ENCODE measurements at places on chromosomes 11 and 22.

DNA sequence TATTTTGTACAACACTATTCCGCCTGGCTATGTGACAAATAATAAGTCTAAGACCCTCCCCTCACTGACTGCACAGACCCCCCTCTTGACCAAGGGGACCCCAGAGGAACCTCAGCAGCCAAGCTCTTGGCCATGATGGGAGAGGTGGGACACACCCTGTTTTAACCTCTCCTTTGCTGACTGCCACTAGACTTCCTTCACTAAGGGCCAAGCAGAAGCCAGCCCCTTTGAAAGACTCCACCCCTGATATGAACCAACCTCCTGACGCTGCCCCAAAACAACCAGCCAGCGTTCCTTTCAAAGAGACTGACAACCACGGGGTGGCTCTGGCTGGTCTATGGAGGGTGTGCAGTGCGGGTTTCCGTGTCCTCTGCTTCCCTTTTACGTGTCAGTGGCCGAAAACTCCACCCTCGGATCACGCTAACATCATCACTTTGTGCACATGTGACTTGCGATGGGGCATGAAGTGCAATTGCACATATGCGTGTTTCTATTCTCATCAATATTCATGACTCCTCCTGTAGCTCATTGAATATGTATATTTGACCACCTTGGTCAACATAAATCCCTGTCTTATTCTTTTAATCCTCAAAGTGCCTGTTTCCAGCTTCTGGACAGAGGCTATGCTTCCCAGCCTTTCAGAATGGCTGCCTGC lies 643.9 kb downstream of the TBC1D22A start:
- DNase-seq, result no peak

DNA sequence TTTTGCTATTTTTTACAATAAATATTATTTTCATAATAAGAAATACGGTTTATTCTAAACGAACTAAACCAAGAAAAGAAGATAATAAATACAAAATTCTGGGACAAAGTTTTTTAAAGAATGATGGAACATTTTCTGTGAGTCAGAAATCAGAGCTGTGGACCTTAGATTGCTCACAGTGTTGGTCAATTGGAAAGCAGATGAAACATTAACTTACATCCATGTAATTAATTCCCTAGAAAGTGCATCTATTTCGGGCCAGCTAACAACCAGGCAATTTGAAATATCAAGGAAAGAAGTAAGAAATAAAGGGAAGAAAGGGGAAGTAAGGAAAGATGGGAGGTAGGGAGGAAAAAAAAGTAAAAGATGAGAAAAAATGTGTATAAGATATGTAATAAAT lies 1569.8 kb upstream of the TENM4 start:
- DNase-seq, result no peak

DNA sequence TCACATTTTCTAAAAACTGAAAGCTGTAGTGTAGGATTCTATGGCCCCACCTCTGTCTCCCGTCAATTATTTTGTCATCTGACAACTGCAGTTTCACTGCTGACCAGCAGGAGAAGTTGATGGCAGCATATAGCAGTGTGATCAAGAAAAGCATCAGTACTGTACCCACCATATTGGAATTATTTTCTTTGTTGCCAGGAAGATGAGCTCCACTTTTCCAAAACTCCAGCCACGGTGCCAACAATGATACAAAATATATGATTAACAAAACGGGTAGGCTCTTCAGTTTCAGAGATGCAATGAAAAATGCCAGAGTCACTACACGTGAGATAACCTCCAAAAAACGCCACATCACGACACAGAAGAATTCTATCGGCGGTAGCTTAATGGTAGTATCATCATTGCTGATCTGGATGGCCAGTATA lies 41.3 kb downstream of the XKR3 start:
- DNase-seq, result no peak

GRCh38 chr11:124716591-124716990 lies 23.2 kb upstream of the NRGN start:
- DNase-seq, result peak; percentile 14

DNA sequence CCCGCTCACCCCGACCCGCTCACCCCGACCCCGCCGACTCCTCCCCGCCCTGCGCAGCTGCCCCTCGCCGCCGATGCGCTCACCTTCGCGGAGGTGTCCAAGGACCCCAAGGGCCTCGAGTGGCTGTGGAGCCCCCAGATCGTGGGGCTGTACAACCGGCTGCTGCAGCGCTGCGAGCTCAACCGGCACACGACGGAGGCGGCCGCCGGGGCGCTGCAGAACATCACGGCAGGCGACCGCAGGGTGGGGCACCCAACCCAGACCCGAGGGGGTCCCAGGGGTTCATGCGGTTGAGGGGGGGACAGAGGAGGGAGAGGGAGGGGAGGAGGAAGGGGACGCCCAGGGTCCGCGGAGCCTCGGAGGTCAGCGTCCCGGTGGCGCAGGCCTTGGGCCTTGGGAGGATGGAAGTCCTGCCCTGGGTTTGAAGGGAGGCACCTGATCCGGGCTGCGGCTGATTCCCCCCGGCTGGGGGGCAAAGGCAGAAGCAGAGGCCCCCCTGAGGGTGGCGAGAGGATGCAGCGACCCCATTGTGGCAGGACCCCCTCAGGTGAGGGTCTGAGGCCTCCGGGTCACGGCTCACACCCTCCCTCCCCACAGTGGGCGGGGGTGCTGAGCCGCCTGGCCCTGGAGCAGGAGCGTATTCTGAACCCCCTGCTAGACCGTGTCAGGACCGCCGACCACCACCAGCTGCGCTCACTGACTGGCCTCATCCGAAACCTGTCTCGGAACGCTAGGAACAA lies 9.2 kb downstream of the PKP3 start:
- no peak for DNase-seq

GRCh38 chr11:128334311-128335044 lies 252.9 kb downstream of the ETS1 start:
- DNase-seq, result no peak

GRCh38 chr11:64848826-64849597 lies 4.6 kb upstream of the CDC42BPG start:
- DNase-seq, result no peak

GRCh38 chr11:34348919-34349318 lies 8.9 kb downstream of the ABTB2 start:
- DNase-seq, result no peak

- no peak for DNase-seq
These were observed 15.6 kb upstream of the WDR74 start for GRCh38 chr11:62854825-62855570.

DNA sequence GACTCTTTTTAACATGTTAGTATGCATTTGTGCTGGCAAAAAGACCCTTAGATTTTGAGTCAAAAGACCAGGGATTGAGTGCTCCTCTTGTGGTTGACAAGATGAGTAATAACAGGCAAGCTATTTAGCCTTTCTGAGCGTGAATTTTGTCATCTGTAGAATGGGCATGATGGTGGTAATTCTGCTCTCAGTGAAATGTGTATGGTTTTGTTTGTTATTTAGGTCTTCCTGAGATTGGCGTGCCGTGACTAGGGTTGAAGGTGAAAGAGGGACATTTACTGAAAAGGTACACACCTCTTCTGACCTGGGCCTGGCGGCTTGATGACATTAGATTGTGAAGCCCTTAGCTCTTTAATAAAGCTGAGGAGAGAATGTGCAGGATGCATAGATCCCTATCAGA lies 8.4 kb upstream of the CEP295 start:
- DNase-seq, result no peak

GRCh38 chr11:134734141-134734845 lies 322.3 kb upstream of the B3GAT1 start:
- no peak for DNase-seq

GRCh38 chr11:87281496-87281895 lies 243.8 kb downstream of the TMEM135 start:
- peak; percentile 31 for DNase-seq

DNA sequence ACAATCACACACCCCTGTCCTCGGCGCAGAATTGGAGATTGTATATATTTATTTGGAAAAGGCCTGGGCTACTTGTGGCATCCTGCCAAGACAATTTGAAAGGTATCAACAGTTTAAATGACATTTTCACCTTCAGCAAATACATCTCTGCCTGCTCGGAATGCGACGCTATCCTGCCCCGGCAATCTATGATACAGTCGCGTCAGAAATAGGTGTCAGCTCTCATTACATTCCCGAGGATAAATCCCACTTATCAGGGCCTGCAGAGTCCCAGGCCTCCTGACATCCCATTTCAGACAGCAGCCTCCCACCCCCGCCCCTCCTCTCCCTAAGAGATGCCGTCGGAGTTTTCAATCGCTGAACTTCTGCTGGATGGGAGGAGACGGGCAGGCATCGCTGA lies 114.7 kb downstream of the BRD1 start:
- no peak for DNase-seq

DNA sequence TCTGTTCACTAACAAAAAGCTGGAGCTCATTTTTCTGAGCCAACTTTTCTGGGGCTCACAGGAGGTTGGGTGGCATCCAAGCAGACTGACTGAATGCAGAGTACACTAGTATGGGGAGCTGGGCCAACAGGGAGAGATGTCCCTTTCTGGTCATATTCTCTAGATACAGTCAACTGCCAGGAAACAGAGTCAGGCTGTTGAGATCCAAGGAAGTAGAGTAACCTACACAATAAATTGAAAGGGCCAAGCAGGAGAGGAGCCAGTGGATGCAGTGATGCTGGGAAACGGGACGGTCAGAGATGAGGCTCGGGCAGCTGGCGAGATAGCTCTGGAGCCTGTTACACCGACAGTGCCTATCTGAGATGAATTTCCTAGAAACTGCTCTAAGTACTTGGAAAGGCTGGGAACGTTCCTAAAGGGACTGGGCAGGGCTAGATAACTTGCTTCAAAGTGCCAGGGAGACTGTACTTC lies 71.1 kb downstream of the LARGE2 start:
- DNase-seq, result no peak

- no peak for DNase-seq
These were observed 413.8 kb upstream of the ARHGAP42 start for GRCh38 chr11:100273066-100273815.

GRCh38 chr11:46381048-46381818 lies at the start of gene MDK:
Gene MDK (plus strand): TSS chr11:46381669. CDS start chr11:46382058, 389 bp downstream.
- no peak for DNase-seq
